ENCODE measurements at places on chromosomes 4 and X.

GRCh38 chr4:6474705-6475457 lies 2.5 kb upstream of the PPP2R2C start:
- no peak for DNase-seq

- no peak for DNase-seq
Observed at GRCh38 chr4:39574946-39575345, 47.7 kb upstream of the UGDH start.

DNA sequence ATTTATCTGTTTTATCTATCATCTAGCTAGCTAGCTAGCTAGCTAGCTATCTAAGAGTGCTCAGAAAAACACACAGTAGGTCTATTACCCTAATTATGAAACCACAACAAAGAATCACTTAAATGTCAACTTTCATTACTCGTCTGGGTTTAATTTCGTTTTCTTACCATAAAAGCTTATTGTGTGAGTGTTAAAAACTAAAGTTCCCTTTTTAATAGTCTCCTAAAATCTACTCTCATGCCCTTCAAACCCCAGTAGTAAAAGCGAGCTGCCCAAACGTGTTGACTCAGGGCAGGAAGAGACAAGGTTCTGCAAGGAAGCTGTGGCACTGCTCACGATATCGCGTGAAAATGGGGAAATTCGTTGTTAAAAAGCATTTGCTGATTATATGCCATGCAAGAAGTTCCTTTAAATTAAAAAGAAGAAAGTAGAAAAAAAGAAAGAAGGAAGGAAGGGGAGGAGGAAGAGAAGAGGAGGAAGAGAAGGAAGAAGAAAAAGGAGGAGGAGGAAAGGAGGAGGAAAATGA lies 595 bp downstream of the MBNL3 start:
- DNase-seq = peak; percentile 16

- DNase-seq = no peak
Observed at GRCh38 chr4:186900984-186901383, 177.3 kb upstream of the FAT1 start.

GRCh38 chr4:69489856-69490255 lies 5.8 kb downstream of the UGT2B4 start:
- no peak for DNase-seq

GRCh38 chr4:790466-790820 lies 35.5 kb downstream of the CPLX1 start:
- no peak for DNase-seq

DNA sequence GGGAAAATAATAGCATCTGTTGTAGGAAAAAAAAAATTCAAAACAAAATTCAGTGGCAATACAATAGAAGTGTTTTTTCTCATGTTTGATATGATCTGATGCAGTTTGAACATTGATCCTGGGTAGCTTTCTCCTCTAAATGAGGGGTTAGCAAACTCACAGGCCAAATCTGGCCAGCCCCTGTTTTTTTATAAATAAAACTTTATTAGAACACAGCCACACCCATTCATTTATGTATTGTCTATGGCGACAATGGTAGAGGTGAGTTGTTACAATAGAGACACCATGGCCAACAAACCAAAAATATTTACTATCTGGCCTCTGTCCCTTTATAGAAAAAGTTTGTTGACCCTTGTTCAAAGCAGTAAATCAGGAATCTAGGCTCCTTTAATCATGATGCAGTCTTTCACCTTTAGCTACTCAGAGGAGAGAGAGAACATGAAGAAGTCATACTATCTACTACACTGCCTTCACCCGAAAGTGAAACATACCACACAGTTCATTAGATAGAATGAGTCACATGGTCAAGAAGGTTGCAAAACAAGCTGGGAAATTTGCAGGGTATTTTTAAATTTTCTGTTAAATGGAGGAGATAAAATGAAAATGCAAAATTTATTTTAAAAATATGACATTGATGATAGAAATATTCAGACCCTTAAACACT lies 186.6 kb upstream of the MAOA start:
- no peak for DNase-seq

DNA sequence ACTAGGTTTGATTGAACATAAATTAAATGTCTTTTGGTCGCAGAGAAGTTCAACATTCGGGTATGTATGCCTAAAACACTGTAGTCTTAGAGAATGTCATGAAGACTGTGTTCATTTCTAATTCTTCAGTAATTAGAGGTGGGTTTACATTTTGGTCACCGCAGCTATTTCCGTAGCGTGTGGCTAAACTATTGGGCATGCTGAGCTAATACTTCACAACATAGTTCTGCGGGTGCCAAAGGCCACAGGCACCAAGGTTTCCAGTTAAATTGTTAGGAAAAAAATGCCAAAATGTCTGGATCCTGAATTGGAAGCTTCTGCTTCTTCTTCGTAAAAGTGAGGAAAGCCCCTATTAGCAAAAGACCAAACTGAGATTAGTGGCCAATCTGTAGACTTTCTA lies 25.1 kb downstream of the SMIM31 start:
- no peak for DNase-seq

- no peak for DNase-seq
Observed at GRCh38 chr4:62898115-62898514, 1511.1 kb downstream of the TECRL start.

DNA sequence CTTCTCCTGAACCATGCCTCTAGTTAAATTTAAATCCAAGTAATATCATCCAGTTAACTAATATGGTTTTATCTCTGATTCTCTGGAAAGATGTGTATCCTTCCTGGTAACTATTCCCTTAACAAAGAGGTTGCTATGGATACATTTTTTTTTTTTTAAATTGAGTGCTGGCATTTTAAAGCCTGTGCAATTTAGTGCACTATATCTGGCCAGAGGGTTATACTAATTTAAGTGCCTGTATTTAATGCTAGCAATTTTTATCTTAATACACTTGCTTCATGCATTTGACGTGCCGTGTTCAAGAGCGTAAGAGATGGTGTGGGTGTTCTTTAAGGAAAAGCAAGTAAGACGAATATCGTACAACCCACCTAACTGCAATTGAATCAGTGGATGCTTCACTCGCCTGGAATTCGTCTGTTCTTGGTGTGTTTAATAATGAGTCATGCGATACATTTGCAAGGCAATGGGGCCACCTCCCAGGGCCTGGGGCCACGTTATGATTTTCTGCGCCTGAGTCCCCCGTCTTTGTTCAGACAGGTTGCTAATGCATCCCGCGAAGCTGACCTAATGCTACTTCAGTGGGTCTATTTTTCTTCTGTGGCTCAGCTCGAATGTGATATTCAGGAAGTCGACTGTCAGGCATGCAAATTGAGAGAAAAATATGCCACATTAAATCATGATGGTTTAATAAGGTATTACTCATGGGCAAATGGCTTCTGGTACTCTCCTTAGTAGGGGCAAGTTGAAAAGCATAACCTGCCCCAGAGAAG lies 14.2 kb upstream of the MID1 start:
- DNase-seq = no peak

DNA sequence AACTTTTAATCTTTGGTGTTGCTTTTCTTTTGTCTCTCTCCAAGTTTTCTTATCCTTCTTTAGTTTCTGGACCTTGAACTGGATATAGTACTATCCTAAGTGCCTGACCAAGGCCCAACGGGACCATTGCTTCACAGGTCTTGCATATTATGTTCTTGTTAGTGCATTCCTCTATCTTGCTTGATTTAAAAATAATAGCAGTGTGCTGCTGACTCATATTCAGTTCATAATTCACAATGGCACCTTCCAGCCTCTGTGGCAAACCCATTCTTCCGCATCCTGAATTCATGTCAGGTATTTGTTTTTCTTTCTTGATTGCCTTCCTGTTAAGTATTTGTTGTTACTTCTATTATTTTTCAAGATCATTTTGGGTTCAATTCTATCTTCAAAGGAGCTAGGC lies 197.1 kb upstream of the GIMD1 start:
- no peak for DNase-seq

DNA sequence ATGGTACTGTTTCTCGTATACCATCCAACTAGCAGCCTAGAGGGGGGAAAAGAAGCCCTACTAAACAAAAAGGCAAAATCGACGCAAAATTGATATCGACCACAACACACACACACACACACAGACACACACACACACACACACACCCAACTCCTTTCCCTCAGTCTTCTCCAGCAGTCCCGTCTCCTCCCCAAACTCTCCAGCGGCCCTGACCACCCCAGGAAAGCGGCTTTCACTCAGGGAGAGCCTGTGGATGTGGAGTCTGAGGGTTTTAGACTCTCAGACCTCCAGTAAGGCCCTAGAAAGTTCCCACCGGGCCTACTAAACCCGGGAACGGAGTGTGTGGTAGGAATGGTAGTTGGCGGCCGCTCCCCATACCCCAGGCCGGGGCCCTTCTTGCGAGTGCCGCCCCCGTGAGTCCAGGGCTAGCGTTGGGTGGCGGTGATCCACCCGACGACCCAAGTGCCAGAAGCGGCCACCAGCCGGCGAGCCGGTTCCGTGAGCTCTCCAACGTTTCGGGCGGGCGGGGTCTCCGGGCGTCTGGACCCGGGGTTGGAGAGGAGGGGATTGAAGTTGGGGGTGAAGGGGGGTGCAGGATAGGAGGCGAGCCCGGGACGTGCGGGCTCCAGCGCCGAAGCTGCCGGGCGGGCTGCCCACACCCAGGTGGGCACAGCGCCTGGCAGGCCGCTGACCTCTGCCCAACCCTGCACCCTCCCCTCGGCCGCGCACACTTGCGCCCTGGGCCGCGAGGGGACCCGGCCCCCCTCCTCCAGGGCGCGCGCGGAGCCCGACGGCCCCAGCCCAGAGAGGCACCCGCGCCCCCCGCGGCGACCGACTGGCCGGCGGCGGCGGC lies 13.7 kb downstream of the ARX start:
- no peak for DNase-seq

DNA sequence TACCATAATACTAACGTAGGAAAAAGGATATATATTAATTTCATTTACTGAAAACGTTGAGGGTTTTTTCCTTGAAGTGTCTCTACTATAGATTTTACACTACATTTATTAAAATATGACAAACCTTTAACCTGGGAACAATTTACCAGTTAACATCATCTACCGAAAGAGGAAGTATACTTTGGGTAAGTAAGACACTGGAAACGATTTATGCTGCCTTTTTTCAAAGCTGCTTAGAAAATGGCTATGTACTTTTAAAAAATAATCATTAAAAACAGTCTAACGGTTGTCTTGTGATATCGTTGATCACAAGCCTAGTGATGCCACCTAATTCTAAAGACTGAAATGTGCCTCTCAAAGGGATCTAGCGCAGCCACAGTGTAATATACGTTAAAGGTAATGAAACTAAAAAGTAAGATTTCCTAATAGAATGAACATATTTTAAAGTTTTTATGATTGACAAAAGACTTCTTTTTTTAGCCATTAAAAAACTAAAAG lies 50.4 kb downstream of the STX18 start:
- no peak for DNase-seq

GRCh38 chr4:34466411-34466810 lies 1777.9 kb downstream of the ARAP2 start:
- no peak for DNase-seq

DNA sequence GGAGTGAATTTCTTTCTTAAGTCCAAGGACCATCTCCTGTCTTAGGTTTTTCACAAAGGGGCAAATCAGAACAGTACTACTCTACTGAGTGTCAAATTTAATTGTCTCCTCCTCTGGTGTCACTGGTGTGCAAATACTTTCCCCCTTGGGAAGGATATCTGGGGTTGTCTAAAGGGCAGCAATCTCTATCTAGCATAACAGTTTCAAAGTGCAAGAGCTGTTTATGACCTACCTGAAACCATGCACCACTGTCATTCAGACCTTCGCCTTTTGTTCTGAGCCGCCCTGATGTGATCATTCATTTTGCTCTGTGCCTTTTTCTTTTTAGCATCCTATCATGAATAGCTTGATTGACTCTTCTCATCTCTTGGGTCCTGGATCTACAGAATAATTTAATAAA lies 39.3 kb downstream of the IL1RAPL1 start:
- DNase-seq = no peak

GRCh38 chr4:54096295-54096962 lies 3.5 kb upstream of the GSX2 start:
- DNase-seq = no peak

DNA sequence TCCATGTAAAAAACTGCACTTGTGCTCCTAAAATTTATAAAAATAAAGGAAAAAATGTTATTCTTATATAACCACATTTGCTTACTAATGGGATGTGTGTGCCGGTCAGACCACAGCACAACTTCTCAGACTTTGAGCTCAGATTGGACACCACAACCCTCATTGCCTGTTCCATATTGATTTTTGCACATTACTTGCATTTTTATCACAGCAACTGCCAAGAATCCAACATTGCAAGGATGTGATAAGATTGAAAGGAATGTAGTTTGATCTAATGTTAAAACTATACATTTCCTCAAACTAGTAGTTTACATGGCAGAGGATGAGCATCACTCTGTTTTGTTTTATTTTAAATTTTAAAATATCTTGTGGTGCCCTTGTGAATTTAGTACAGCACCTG lies 227.8 kb downstream of the KDR start:
- no peak for DNase-seq

GRCh38 chrX:109967156-109967555 lies 35.8 kb upstream of the TMEM164 start:
- no peak for DNase-seq

DNA sequence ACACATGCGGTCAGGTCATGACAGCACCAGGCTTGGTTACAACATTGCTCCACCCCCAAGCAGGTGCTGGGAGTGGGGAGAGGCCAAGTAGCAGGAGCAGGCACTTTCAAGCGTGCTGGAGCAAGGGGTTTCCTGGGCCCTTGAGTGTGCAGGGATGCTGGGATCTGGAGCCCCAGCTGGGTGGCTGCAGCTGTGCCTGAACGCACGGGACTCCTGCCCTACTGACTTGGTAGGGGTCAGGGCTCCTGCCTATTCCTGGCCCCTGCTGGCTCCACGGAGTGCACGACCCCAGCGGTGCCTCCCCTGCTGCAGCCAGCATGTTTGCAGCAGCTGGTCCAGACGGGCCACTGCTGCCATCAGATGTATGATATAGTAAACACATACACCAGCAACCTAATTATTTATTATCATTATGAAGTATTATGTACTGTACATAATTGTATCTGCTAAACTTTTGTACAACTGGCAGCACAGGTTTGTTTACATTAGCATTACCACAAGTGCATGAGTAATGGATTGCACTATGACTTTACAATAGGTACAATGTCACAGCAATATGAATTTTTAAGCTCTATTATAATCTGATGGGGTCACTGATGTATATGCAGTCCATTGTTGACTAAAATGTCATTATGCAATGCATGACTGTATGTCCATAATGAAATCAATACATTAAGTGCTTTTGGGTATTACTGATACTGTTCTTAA lies 620.6 kb downstream of the RAPGEF2 start:
- DNase-seq = no peak
